Inflammatory macrophage (primary cell): ENCODE measurements at places on chromosomes 6 and 20.

DNA sequence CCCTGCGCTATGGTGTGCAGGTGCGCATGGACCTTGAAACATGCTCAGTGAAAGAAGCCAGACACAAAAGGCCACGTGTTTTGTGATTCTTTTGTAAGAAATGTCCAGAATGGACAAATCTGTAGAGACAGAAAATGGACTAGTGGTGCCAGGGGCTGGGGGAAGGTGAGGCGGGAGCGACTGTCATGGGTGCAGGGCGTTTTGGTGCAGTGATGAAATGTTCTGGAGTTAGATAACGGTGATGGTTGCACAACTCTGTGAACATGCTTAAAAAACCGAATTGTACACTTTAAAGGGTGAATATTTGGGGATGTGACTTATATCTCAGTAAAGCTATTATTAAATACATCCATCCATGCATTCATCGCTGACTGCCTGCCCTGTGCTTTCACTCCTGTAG, 31.7 kb upstream of the NTSR1 start:
- no peak for DNase-seq

DNA sequence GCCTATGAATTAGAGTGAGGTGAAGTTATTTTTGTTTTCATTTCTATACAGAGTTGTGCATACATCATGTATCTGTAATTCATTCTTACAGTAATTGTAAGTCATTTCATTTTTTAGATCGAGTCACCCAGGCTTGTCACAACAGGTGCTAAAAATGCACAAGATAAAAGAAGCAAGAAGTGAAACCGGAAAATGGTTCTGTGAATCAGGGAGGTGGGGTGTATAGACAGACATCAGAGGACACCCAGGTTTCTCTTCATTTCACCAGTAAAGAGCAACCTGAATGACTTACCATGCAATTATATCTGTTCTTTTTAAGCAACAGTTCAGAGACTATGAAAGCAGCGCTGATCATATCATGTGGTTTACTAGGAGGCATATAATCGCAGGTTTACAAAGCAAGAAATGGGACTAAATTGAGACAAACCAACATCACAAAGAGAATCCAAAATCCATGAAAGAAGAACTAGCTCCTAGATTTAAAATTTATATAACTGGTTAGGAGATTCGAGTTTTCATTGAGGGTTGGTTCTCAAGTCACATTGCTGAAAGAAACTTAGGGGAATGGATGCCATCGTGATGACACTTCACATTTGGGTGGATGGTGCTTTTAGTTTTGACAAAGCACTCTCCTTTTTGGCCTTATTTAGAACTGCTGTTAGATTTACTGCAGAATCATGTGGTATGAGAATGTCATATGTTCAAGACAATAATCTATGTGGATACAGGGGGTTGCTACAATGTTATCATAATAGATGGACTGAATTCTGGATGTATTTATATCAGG, 27.9 kb upstream of the TBC1D7 start:
- no peak for DNase-seq

DNA sequence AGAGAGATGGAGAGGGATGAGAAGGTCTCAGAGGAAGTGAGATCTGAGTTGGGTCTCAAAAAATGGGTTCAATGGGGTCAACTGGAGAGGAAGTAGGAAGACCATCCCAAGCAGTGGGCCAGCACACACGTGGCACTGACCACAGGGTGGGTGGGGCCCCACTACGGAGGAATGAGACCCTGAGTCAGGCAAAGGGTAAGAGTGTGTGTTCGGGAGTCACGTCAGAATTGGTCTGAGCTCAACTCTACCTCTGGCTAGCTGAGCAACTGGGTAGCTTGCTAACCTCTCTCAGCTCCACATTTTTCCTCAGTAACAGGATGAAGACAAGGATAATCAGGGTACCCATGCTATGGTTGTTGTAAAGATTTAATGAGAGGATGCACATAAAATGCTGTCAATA, 79.0 kb downstream of the TRERF1 start:
- peak; percentile 66 for DNase-seq

DNA sequence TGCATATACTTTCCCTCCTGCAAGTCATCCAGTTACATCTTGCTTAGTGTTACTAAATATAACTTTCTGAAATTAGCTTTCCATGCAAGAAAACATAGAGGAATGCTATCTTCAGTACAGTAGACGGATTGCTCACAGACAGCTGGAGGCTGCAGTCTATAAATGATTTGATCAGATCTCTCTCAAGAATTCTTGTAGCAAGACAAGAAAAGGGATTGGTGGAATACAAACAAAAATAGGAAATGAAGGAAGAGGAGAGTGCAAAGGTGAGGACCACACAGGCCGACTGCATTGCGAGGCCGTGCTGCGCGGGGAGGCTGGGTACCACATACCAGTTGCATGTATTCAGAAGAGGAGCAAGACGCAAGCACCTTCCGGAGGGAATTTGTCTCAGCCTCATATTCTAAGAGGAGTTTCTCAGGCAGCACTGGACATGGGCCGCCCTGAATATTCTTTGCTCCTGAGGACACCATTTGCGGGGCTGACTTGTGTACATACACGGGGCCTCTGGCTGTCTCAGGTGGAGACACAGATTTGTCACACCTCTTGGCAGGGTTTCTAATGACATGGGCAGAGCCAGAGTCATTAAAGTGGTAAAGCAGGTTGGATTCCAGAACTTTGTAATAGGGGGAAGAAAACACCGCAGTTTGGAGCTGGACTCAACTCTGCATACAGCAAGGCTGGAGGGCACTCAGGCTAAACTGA, 22.7 kb upstream of the KIF25 start:
- DNase-seq, result no peak

- DNase-seq, result no peak
Measured at GRCh38 chr20:62351469-62352401, 15.4 kb downstream of the LAMA5 start.
